ENCODE measurements at places on chromosomes 6 and 20.
A peak's percentile ranks its signal among the peaks of the same experiment; 100 is the strongest.

GRCh38 chr6:47188588-47189021, 121.1 kb downstream of the TNFRSF21 start:
- H3K36me3 ChIP-seq = no peaks in the 10 kb centered on the region
- H3K4me1 ChIP-seq = no peaks in the 10 kb centered on the region
- no peak overlapping the region for H3K4me3 ChIP-seq
- H3K27me3 ChIP-seq = peaks cover 4% of the 10 kb centered on the region
- no peak overlapping the region for H3K27ac ChIP-seq
- no peak for DNase-seq

DNA sequence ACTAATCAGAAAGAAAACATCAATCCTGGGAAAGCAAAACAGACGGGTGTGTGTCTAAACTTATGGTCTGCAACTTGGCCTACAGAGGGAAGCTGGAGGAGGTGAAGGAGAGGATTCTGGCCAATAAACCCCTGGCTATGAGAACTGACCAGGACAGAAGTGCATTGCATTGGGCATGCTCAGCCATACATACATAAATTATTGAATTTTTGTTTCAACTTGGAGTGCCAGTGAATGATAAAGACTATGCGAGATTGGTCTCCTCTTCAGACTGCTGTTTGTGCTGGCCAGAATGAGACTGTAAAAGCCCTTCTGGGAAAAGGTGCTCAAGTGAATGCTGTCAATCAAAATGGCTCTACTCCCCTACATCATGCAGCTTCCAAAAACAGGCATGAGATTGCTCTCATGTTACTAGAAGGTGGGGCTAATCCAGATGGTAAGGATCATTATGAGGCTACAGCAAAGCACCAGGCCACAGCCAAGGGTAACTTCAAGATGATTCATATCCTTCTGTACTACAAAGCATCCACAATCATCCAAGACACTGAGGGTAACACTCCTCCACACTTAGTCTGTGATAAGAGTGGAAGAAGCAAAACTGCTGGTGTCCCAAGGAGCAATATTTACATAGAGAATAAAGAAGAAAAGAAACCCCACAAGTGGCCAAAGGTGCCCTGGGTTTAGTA, 17.4 kb downstream of the ADNP start:
- peaks cover 44% of the 10 kb centered on the region for H3K36me3 ChIP-seq
- H3K4me1 ChIP-seq = peaks cover 59% of the 10 kb centered on the region
- H3K27ac ChIP-seq = peak overlapping the region; percentile 59
- peak; percentile 67 for DNase-seq
- no peak overlapping the region for H3K4me3 ChIP-seq
- H3K27me3 ChIP-seq = no peaks in the 10 kb centered on the region

DNA sequence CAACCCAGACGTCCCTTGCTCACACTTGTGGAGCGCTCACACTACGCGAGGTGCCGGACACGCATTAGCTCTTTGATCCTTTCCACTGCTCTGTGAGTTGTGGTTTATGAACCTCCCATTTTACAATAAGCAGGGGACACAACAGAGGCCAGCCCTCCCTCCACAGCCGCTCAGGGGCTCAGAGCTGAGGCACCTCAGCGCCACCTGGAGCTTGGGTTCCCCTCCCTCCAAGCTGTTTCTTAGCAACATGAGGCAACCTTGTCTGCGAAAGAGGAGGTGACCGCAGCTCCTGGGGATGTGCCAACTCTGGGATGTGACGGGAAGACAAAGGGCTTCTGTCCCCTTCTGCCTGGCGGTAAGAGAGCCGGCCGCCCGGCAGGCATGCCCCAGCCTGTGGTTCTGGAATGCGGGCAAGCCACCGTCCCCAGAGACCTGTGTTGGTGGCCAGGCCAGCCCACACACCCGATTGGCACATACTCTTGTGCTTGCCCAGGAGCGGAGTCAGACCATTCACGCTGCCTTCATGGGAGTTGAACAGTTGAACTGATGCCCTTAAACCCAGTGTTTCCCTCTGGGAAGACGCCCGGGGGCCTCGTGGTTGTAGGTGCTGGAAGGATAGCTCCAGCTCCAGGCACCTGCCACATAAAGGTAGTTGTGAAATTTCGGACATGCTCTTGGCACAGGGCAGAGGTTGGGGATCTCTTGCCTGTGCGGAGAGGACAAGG, 44.5 kb downstream of the RBM38 start:
- DNase-seq = peak; percentile 71
- no peak overlapping the region for H3K4me3 ChIP-seq
- no peak overlapping the region for H3K27ac ChIP-seq
- H3K36me3 ChIP-seq = no peaks in the 10 kb centered on the region
- no peaks in the 10 kb centered on the region for H3K27me3 ChIP-seq
- peaks cover 44% of the 10 kb centered on the region for H3K4me1 ChIP-seq

DNA sequence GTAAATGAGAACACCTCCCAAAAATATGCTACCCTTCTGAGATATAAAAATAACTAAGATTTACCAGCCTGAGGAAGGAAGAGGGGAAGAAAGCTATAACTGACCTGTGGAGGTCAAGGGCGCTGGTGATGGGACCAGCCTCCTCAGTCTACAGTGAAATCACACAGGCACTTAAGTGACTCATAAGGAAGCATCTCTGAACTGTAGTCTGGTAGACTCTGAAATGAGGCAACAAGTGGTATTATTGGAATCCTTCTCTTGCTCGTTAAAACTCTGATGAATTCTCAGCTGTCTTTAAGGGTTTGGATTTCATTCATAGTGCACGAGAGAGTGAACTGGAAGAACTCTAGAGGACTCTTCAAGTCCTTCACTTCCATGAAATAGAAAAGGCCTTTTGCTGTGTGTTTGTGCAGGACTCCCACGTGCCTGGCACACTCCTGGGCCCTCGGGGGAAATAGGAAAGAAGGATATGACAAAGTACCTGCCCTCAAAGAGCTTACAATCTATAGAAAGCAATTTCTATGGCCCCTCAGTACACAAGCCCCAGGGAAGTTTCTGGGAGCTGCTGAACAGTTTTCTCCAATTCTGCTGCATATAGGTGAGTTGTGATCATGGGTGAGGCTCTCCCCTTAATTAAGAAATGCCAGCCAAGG, 231.8 kb upstream of the RREB1 start:
- no peak for DNase-seq
- H3K27ac ChIP-seq = no peak overlapping the region
- peaks cover 8% of the 10 kb centered on the region for H3K4me1 ChIP-seq
- peaks cover 14% of the 10 kb centered on the region for H3K27me3 ChIP-seq

- no peaks in the 10 kb centered on the region for H3K36me3 ChIP-seq
- peaks cover 22% of the 10 kb centered on the region for H3K4me1 ChIP-seq
- no peak overlapping the region for H3K4me3 ChIP-seq
Measured at GRCh38 chr6:156880913-156881312, 103.7 kb downstream of the ARID1B start.
